Stimulated activated CD8-positive, alpha-beta memory T cell treated with anti-CD3 and anti-CD28 coated beads, Interleukin-12 subunit alpha, Interleukin-12 subunit beta, amount 100 ng/mL, for 1 hour (primary cell): ENCODE measurements at places on chromosomes 11 and 22.

DNA sequence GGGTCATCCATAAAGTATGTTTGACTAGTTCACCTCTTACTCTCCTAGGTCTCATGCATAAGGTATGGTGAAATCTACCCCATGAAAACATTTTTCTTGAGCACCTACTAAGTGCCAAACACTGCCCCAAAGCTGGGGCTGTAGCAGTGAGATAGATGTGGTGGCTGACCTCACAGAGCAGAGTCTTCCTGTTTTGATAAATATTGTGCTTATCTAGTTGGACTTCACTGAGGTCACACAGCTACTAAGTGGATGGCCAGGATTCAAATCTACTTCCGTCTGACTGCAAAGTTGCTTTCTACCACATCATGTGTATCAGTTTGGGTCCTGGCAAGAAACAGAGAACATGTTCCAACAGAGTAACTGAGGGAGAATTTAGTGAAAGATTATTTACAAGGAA lies 6.4 kb upstream of the HTATIP2 start:
- no peak for DNase-seq

DNA sequence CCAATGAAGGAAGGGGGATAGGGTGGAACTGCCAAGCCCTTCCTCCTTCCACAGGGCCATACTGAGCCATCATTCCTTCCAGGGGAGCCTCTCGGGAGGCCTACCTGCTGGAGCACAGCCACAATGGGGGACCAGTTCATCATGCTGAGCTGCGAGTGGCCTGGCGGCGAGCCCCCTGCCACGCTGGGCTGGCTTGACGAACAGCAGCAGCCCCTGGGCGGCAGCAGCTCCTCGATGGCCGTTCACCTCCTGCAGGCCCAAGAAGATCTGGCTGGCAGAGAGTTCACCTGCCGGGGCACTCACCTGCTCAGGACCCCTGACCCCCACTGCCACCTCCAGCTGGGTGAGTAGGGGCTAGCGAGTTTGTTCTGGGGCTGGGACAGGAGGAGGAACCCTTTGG lies 5.9 kb downstream of the VSIG10L2 start:
- DNase-seq: no peak

- no peak for DNase-seq
Measured at GRCh38 chr11:121351083-121351630, 58.6 kb downstream of the SC5D start.

DNA sequence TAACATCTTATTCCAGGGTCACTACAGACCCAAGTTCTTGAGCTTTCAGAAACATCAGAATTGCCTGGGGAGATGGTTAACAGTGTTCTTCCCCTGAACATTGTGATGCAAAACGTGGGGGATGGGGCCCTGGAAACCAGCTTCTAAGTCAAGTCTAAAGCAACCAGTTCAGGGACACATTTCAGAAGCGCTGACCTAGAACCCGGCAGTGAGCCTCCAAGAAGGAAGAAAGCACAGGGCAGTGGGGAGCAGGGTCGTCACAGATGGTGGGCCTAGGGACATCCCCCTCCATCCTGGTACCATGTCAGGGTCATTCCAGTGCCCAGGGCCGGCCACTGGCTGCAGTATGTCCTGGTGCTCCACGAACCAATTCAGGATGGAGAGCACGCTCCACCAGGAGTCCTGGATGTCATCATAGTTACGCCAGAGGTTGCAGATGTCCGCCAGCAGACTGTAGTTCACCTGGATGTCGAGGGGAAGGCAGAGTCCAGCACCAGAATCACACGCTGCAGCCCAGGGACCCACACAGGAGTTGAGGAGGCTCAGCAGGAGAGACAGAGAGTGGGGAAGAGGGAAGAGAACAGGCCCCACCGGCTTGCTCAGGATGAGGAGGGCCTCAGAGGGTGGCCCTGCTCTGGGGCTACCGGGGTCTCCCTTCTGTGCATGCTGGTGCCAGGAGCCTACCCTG lies 5.0 kb downstream of the NAGA start:
- DNase-seq: no peak

- no peak for DNase-seq
Measured at GRCh38 chr22:27594474-27595134, 207.0 kb downstream of the MN1 start.

- DNase-seq: peak; percentile 52
Measured at GRCh38 chr22:37162221-37163095, 12.7 kb upstream of the IL2RB start.

DNA sequence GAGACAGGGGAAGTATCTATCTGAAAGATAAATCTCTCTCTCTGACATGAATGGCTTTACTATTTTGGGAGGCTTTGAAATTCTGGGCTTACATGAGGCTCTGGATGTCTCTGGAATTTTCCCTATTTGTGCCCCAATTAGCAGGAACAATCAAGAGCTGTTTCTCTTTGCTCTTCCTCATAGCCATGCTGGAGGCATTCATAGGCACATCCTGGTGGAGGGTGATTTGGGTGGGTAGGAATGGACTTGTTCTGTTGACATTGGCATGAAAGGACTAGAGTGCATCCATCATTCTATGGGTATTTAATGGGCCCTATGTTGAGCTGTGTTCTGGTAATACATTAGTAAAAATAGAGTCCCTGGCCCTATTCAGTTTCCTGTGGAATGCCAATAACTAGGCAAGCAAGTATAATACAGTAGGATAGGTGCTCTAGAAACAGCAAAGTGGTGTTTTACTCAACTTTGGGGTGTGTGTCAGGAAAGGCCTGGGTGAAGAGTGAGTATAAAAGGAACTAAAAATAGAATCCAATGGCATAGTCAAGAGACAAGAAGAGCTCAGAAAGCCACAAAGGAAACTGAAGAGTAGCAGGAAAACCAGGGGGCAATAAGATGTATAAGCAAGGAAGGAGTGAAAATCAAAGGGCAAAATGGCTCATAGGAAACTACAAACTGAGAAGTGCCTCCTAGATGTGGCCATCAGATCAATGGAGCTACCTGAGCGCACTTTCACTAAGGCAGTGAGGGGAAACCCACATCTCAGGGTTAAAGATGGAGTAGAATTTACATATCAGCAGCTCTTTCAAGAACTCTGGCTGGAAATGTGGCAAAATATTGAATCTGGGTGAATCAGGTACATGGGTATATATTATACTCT lies 45.0 kb downstream of the CWC15 start:
- no peak for DNase-seq

GRCh38 chr11:35631891-35632290 lies 13.6 kb downstream of the FJX1 start:
- no peak for DNase-seq

GRCh38 chr22:25495285-25495684 lies 69.2 kb upstream of the GRK3 start:
- DNase-seq: no peak

GRCh38 chr11:11078344-11079086 lies 220.7 kb upstream of the ZBED5 start:
- no peak for DNase-seq

GRCh38 chr11:13220148-13220547 lies 57.4 kb upstream of the BMAL1 start:
- DNase-seq: no peak

GRCh38 chr11:17063171-17064002 lies 14.1 kb downstream of the RPS13 start:
- no peak for DNase-seq

GRCh38 chr22:38345782-38346181 lies 28.5 kb upstream of the CSNK1E start:
- DNase-seq: no peak

GRCh38 chr22:28051091-28051786 lies 132.2 kb upstream of the PITPNB start:
- no peak for DNase-seq

DNA sequence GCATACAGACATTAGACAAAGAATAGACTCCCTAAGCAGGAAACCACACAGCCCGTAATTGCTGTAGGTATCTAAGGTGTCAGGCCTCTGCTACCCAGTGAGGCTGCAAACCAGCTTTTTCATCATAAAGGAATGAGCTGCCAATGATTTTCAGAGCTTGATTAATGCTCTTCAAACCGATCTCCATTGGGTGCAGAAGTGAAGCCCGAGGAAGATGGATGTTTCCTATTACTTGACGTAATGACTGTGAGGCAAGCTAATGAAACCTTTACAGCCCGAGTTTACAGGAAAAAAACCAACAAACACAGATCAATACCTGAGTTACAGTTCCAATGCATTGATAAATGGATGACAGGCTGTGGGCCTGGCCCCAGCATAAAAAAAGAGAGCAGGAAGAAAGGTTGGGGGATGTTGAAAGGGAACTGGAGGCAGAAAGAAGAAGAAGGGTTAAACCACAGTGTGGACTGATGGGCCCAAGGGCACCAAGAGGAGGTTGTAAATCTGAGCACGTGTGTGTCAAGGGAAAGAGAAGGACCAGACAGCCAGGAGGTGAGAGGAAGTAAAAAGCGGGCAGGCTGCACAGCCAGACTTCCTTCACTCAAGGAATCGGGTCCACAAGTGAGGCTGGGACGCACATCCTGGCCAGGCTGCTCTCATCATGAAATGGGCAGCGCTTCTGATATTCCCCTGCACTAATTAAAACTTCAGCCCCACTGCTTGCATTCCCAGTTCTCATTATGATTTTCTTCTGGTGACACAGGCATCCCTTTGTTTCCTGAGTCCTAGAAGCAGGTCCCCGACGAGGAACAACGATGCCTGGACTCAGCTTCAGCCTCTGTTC lies 70.6 kb upstream of the NTM start:
- DNase-seq: no peak

DNA sequence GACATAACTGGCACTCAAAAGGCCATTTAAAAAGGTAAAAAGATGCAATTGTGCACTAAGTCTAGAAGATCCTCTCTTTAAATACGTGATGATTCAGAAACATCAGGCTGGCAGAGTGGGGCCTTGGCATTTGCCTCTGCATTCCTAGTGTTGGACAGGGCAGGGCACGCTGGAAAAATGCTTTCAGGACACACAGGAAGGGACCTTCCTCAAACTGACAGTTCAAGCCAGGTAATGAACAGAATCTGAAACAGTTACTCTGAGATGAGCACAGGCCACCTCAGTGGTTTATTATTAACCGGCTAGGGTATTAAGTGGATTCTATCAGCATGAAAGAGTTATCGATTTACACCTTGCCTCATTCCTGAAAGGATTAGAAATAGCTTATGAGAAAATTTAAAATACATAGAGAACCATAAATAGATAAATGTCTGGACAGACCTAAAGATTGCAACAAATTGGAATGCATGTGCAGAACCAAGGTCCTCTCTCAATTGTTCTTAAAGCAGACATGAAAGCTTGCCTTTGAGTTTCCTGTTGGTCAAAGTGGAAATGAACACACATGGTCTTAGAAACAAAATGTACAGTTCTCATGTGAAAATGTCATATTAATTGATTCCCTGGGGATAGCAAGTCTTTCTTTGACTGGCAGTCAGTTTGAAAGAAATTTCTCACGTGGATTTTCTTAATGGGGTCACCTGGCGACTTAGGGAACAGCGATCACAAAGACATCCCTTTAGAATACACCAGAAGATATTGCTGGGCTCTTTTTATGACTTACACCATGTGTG lies 21.5 kb upstream of the CSNK2A3 start:
- no peak for DNase-seq

DNA sequence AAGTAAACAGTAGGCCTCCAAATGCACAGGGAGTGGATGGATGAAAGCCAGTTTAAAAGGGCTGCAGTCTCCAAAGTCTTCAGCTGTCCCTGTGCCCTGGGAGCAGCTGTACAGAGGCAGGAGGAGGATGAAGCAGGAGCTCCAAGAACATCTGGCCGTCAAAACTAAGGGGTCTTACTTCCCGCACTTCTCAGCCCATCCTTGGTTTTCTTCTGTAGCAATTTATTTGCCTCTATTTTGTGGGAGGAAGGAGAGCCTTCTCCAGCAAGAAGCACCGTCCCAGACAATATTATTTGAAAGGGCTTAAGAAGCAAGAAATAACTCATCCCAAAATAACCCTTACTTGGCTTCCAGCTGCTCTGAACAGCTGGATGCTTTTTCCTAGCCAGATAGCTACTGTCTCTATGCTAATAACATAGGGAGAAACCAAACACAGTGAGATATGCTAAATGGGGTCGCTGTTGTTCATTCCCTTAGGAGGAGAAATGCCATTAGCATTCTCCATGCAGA lies 133.2 kb downstream of the SPATA19 start:
- DNase-seq: no peak

- no peak for DNase-seq
Measured at GRCh38 chr22:22674467-22674866, 30.1 kb downstream of the GGTLC2 start.

GRCh38 chr11:15276621-15277020 lies 161.9 kb downstream of the INSC start:
- no peak for DNase-seq

DNA sequence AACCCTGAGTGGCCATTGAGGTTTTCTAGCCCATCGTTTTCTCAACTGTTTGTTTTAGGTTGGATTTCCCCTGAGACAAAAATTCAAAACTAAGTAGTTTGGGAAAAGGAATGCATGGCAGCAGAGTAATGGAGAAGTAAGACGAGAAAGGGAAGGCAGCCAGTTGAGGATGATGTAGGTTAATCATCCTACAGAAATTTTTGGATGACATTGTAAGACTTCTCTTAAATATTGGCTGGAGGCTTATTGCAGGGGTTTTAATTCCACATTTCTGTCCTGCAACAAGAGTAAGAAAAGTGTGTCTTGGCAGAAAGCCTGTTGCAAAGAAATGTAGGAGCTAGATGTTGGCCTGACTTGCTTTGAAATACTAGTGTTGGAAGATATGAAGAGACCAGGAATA lies 308.8 kb downstream of the LUZP2 start:
- no peak for DNase-seq

- DNase-seq: no peak
Measured at GRCh38 chr11:79173615-79174014, 267.2 kb downstream of the TENM4 start.

GRCh38 chr11:6365659-6366058 lies 24.6 kb upstream of the SMPD1 start:
- DNase-seq: no peak

DNA sequence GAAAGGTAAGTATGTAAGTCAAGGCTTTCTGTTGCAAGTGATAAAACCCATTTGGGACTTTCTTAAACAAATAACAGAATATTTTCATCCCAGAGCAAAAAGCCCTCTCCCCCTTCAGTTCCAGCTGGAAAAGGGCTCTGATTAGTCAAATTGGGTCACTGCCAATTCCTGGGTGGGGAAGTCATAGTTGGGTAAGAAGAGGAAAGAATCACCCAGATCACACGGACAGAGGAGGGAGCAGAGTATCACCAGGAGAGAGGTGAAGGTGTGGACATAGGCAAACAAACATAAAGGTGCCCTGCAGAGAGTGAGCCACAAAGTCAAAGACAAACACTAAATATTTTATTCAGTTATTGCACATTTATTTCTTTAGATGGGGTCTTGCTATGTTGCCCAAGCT lies 36.3 kb upstream of the SORL1 start:
- DNase-seq: no peak

- DNase-seq: no peak
Measured at GRCh38 chr11:65427691-65428577, 5.3 kb downstream of the NEAT1 start.

DNA sequence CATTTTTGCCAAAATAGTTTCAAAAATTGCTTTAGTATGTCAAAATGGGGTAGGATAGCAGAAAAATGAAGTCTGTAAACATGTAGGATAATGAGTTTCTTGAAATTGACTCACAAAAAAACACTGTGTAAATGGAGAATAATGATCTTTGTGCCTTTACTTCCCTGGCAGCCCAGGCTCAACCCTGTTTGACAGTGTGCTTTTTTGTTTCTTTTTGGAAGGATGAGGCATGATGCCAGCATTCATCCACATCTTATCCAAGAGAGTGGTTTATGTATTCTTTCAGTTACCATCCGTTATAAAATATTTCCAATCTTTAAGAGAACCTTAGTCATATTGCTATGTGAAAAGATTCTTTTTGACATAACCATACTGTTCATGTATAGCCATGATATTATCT lies 70.6 kb downstream of the ARHGAP42 start:
- no peak for DNase-seq
